ENCODE measurements at places on chromosomes 4 and X.

DNA sequence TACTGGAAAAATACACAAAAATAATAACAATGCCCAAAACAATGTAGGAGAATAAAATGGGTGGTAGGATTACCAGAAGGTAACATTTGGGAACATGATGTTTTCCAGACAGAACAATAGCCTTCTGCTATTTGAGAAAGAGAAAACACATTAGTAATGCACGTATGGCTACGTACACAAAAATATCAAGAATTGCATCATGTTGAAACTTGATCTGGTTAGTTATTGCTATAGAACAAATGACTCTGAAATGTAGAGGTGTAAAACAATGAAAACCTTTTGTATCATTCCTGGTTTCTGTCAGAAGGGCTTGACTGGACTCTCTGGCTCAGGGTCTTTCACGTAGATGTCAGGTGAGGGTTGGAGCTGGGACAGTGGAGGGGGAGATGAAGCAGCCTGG, 1040.0 kb downstream of the FAT4 start:
- DNase-seq = no peak

DNA sequence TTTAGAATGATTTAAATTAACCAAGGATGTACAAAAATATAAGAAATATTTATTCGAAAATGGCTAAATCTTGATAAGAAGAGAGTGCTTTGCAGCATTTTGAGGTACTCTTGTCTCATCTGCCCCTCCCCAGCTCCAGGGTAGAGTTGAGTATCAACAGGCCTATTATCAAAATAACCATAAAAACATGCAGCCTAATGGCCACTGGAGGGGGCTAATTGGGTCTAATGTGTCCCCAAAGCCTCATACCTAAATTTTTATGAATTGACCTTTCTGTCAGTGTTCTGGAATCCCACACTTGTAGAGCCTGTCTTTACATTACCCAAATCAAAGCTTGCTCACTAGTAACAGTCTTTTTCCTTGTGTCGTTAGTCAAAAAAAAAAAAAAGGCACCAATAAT, 544.9 kb upstream of the CPXCR1 start:
- no peak for DNase-seq

DNA sequence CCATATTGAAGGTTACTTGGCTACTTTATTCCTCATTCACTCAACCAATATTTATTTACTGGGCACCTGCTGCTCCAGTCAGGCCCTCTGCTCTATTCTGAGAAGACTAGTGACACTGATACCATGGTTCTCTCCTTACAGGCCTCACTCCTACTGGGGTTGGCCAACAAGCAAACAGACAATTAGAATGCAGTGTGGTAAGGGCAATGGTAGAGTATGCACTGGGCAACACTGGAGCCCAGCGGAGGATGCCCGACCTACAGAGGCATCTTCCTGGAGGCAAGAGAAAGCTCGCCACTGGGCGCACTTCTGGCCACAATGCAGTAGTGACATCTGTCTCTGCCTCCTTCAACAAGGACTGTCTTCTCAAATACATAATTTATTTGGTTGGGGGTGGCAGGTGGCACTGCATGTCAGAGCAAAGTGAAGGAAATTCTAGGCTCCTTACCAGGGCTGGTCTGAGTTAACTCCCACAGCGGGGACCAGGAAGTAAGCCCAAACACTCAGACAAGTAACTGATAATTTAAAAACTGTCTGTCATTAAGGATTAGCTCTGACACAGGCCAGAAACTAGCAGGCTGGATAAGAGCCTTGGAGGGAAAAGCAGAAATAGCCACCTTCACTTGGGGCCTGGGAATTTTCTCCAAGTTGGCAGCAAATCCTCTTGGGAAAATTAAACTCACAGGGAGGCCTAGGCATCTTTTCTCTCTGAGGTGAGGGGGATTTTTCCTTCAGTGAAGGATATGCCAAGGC, 150.7 kb upstream of the EOLA2 start:
- DNase-seq = no peak

DNA sequence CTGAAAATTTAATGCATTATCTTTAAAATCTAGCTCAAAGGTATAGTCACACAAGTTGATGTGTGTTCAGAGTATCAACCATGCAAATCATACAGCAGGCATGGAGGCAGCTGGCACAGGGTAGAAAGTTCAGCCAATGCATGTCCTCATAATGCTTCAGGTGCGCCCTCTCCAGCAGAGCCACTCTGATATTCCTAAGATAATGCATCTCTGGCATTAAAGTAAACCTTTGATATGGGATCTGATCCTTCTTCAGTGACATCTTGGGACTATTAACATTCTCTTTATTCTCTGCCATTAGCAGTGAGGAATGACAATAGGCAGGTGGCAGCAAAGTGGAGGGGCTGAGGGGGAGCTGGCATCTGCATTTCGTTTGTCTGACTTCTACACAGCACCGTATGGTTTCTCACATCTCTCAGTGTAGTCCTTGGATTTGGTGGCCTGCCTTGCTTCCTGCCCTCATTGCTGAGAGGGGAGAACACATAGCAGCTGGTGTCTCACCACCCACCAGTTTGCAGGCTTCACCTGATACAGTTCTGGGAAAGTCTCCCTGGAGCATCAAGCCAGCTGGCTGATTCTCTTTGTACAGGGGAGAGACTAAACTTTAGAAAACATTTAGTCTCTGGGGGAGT, 168.7 kb upstream of the TBC1D9 start:
- DNase-seq = no peak

- no peak for DNase-seq
Measured at GRCh38 chrX:153622661-153623309, 23.8 kb upstream of the CCNQ start.

- no peak for DNase-seq
Measured at GRCh38 chrX:11750046-11750445, 8.0 kb upstream of the MSL3 start.

GRCh38 chr4:72136429-72136828, 104.6 kb downstream of the NPFFR2 start:
- no peak for DNase-seq

All from naive B cell (primary cell).